ENCODE measurements at places on chromosomes 7 and 10.
A peak's percentile ranks its signal among the peaks of the same experiment; 100 is the strongest.

DNA sequence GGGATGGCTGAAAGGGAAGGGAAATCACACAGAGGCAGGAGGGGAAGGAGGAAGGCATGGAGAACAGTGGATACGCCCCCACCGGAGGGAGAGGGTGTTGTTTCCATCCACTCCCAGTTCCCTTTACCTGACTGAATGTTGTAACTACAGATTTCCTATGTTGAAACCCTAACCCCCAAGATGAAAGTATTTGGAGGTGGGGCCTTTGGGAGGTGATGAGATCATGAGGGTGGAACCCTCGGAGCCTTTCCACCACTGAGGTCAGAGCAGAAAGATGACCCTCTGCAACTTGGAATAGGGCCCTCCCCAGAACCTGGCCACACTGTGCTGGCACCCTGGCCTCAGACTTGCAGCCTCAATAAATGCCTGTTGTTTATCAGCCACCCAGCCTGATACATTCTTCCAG, 48.6 kb upstream of the CNPY1 start:
- DNase-seq, result peak; percentile 9

GRCh38 chr7:877312-878232, 1.2 kb downstream of the GET4 start:
- no peak for DNase-seq

GRCh38 chr10:72277340-72277995, 3.7 kb downstream of the DDIT4 start:
- no peak for DNase-seq

GRCh38 chr10:24703700-24704099, 20.0 kb downstream of the ARHGAP21 start:
- no peak for DNase-seq

DNA sequence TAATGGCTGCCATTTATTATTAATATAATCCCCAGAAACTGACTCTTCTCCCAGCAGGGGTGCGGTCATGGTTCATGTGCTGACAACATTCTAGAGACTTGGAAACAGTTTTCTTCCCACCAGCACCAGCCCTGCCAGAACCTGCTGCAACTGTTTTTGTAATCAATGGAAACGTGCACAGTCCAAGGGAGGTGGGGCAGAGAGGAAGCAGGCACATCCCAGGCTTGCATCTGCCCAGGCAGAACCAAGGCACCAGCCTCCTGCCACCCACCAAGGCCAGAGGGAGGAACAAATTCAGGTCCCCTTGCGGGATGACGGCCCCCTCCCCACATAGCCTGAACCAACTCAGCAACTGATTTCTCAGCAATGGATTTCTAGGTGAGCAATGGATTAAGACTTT, 119.0 kb downstream of the OAT start:
- DNase-seq, result no peak

- no peak for DNase-seq
These were observed 130.0 kb downstream of the CDK14 start for GRCh38 chr7:90726120-90726519.

DNA sequence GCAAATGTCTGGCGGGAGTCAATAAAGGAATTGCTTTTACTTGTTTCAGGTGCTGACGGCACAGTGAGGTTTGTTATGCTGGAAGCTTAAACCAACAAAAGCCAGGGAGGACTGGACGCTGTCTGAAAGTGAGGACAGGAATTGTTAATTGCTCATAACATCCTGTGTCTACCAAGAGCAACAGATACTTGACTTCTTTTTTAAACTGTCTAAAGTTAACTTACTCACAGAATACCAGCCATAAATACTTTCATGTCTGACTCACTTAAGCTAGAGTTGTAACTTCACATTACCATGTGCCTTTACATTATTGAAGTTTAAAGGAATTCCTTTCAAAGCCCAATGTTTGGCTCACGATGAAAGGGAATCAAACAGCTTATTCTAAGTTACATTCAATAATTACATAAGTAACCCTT, 252.7 kb upstream of the SHH start:
- DNase-seq, result no peak

GRCh38 chr10:122296363-122297120, 25.4 kb downstream of the BTBD16 start:
- no peak for DNase-seq

GRCh38 chr7:106089647-106090046, 22.5 kb downstream of the SYPL1 start:
- no peak for DNase-seq

DNA sequence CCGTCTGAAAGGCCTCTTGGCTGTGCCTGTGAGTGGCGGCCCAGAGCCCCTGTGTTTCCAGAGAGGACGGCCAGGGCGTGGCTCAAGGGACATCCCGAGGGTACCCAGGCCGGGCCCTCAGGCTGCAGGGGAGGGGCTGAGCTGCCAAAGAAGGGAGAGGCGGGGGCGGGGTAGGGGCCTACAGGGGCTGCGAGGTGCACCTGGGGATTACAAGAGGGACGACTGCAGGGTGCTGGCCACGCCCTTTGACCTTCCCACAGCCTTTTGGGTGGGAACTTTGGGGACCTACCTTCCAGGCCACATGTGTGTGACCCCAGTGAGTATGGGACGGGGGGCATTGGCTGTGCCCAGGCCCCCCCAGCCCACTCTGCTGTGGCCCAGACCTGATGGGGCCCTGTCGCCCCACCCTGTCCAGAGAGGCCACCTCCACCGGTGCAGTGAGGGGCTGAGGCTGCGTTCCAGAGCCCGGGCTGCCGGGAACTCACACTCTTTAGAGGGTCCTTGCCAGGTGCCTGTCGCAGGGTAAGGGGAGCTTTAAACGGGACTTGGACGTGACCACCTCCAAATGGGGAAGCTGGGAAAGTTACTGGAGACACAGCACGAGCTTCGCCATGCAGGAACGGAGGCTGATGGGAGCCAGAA, 19.0 kb upstream of the NKX6-2 start:
- no peak for DNase-seq

DNA sequence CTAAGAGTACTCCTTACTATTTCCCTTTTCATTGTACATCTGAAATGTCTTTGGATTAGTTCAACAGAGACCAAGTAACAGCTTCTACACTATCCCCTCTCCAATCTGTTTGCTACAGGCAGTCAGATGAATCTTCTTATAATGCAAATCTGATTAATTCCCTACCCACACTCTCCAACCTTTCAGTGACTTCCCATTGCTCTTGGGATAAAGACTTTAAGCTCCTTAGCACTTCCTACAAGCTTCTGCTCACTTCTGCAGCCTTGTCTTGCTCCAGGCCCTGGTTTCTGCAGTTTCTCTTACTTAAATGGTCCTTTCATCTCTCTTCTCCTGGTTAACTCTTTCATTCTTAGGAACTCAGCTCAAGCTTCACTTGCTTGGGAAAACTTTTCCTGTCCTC, 65.2 kb upstream of the FEZF1 start:
- no peak for DNase-seq

DNA sequence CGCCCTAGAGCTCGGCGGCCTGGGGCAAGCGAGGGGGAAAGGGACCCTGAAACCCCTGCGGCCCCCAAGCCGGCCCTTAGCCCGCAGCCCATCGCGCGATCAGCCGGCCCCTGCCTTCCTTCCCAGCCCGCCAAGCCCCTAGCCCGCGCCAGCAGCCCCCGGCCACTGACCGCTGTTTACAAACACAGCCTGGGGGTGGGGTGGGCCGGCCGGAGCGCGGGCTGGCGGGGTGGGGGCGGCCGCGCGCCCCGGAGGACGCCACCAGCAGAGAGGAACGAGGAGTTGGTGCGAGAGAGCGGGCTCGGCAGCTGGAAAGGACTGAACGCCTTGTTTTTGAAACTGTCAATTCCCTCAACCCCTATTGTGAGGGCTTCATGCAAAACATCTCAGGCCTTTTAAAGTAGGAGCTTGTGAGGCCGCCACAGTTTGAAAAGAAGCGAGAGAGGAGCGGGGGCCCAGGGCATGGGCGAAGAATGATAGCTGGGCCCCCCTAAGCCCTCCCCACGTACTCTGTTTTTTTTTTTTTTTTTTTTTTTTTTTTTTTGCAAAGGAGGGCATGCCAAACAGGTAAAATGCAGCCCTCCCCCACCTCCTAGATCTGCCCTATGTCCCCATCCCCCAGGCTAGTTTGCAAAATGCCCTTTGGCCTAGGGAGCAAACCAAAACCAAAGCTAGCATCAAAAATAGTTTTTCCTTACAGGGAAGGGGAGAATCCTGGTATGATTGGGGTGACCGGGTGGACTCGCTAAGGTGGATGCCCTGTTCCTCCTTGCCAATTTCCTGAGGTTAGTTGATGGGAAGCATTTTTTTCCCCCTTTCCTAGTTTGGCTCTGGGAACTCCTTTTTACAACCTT, 15.0 kb downstream of the SKIDA1 start:
- no peak for DNase-seq

- no peak for DNase-seq
These were observed 39.5 kb downstream of the NT5C2 start for GRCh38 chr10:103153302-103154197.

DNA sequence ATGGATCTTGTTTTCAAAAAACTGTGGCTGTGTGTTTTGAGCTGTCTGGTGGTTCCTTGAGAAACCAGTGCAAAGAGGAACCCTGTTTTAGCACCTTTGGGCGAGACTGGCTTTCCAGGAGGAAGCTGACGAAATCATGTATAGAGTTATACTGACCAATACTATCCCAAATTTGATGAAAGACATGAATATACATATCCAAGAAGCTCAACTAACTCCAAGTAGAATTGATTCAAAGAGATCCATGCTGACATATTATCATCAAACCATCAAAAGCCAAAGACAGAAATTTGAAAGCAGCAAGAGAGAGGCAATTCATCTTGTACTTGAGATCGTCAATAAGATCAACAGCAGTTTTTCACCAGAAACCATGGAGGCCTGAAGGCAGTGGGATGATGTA, 610.7 kb downstream of the DNAJB6 start:
- no peak for DNase-seq

DNA sequence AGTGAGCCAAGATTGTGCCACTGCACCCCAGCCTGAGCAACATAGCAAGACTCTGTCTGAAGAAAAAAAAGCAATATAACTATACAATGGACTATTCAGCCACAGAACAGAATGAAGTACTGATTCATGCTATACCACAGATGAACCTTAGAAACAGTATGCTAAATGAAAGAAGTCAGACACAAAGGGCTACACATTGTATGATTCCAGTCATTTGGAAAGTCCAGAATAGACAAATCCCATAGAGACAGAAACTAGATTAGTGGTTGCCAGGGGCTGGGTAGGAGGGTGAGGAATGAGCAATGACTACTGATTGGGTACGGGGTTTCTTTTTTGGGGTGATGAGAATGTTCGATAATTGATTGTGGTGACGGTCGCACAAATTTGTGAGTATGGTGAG, 9.6 kb upstream of the CFAP70 start:
- no peak for DNase-seq

DNA sequence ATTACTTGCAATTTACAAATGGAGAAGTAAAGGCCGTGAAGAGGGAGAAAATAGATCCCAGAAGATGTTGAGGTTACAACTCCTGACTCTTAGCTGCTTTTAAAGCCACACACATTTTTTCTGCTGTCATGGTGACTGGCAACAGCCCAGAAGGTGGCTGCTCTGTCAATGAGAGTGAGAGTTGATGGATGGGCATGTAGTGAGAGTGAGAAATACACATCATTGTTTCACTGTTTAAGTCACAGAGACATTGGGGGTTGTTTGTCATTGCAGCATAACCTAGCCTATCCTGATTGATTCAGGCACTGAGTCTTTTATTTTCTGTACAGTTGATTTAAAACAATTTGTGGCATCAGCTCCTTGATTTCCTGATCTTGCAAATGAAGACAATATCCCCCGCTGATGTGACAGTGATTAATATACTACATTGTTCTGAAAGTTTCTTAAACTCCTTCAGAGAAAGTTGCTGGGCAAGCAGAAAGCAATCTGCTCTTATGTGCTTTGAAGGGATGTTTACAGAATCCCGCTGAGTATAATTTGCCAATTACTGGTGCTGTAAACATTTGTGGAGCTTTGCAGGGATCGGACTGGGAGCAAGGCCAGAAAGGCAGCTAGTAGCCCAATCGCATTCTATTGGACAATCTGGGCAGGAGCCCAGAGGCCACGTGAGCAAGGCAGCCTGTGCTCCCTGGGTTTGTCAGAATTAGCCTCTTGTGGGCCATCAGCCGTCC, 229.6 kb downstream of the PRPF18 start:
- DNase-seq, result peak; percentile 76

- no peak for DNase-seq
These were observed 20.4 kb downstream of the AQP1 start for GRCh38 chr7:30931929-30932540.

- no peak for DNase-seq
These were observed 74.3 kb downstream of the SAMD9 start for GRCh38 chr7:93043385-93043985.

GRCh38 chr10:59016043-59016442, 160.4 kb upstream of the PHYHIPL start:
- no peak for DNase-seq

- no peak for DNase-seq
These were observed 133.6 kb downstream of the BMPER start for GRCh38 chr7:34038816-34039470.

GRCh38 chr7:98551611-98552273, 65.3 kb upstream of the NPTX2 start:
- no peak for DNase-seq

DNA sequence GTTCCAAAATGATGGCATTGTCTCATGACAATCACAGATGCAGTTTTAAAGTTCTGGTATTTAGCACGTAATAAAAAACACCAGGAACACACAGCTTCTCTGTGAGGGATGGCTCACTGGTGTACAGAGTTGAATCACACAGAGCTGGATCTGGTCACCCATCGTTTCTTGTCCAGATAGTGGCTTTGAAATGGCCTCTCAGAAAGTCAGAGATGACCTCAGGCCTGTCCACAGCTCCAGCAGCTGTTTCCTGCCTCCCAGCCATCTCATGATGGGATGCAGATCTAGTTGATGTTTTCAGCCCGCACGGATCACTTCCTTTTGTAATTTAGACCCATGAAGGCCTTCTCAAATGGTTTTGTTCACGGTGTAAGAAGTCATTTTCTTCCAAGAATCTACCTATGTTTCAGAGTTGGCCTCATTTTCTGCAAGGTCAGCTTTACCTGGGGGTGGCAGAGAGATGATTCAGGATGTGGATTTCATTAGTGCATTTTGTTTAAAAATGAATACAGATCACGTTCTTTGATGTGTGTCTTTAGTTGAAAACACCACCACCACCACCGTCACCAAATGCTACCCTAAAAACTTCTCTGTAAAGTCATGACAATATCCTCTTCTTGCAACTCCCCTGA, 166.2 kb downstream of the SNX10 start:
- no peak for DNase-seq

All from sciatic nerve (tissue), 2 donors.